ENCODE measurements at places on chromosomes 12 and 14.

DNA sequence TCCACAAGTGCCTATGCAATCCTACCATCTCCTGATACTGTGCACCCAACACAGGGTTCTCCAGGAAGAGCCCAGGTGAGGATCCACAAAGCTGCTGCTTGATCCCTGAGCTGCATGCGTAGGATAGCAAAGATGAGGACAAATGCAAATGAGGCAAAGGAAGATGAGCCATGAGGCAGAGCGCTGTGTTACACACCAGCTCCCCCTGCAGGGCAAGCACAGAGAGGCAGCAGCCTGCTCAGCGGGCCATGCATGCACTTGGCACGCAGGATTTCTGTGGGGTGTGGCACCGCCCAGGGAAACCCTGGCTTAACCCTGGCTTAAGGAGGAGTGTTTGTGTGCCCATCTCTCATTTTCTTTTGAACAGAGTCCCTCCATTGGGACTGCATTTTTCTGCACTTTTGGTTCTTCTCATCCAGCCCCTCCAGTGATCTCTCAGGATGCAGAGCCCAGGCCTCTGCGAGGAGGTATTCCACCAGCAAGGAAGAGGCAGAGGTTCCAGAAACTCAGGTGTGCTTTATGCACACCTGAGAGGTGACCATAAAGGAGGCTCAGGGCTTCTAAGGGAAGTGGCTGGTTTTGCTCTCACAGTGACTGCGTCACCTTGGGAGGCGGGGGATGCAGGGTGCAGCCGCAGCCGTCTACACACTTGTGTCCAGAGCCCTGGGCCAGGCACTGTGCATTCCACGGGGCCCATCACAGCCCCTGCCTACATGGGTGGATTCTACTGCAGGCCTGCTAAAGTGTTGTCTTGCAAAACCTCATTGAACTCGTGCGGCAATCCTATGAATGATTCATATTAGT lies 973.3 kb upstream of the TMEM132C start:
- DNase-seq = no peak

DNA sequence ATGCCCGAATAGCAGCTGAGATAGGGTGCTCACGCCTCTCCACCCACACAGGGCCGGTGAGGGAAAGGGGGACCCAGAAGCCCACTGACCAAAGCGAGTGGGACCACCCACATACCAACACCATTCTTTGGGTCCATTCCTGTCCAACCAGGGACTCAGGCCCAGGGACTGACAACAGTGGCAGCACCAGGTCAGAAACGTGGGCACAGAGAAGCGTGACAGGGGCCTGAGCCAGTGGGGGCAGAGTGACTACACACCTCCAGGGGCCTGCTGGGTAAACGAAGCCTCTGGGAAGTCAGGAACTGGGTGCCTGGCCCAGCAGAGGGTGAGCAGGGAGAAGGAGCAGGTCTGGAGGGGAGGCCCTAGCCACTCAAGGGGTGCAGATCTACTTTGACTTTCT lies 13.7 kb downstream of the SPRYD3 start:
- DNase-seq = no peak

- DNase-seq = no peak
Measured at GRCh38 chr12:29025937-29026336, 123.1 kb upstream of the FAR2 start.

GRCh38 chr12:32115404-32116104 lies 8.9 kb downstream of the BICD1 start:
- no peak for DNase-seq

DNA sequence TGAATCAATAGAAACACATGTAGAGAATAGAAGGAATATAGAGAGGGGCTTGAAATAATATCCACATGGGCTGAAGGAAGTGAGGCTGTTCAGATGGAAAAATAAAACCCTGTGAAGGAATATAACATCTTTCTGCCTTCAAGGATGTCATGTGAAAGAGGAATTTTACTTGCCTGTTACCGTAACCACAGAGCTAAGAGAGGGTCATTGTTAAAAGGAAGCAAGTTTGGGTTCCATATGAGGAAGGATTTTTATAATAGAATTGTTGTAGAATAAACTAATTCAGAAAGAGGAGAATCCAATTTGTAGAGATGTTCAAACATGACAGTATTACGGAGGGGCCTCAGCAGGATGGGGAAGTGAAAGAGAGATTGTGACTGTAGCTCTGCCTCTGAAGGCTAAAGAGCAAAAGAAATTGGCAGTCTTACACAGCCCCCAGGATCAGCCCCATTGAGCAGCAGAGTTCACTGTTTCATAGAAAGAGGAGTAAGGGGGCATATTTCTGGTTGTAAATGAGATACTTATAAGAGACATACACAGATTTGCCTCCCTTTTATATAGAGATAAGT lies 41.8 kb upstream of the PTPRR start:
- no peak for DNase-seq

- no peak for DNase-seq
Measured at GRCh38 chr14:40656311-40656710, 950.4 kb upstream of the LRFN5 start.

DNA sequence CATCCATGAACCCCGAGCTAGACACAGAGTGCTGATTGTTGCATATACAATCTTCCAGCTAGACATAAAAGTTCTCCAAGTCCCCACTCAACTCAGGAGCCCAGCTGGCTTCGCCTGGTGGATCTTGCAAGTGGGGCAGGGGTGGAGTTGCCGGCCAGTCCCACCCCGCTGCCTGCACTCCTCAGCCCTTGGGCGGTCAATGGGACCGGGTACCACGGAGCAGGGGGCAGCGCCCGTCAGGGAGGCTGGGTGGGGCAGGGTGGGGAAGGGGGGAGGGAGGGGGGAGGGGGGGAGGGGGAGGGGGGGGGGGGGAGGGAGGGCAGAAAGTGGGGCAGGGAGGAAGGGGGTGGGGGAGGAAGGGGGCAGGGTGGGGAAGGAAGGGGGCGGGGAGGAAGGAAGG lies 63.0 kb downstream of the CCDC60 start:
- DNase-seq = no peak

- no peak for DNase-seq
Measured at GRCh38 chr12:52085682-52086180, 6.2 kb downstream of the SMIM41 start.

GRCh38 chr12:89481213-89481914 lies 43.2 kb downstream of the GALNT4 start:
- no peak for DNase-seq

DNA sequence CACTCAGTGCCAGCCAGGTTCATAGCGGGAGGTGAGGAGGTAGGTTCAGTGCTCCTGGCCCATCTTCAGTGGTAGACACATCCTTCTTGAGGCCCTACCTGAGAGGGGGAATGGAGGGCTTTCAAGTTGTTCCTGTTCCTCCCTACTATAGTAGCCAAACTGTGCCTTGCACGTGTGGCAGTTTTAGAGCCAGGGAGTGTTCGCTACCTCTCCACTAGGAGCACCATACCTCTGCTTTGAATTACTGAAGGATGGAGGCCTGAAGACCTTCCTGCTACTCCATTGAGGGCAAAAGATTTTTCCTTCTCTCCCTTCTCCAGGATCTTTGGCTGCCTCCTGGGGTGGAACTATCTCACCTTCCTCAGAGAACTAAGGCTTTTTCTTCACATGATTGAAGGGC lies 5.9 kb upstream of the ALG10 start:
- no peak for DNase-seq

Measured in activated CD8-positive, alpha-beta memory T cell treated with anti-CD3 and anti-CD28 coated beads for 4 hours (primary cell).